Retina (tissue), 1 donor: ENCODE measurements at places on chromosomes 11 and 22.
A peak's percentile ranks its signal among the peaks of the same experiment; 100 is the strongest.

- DNase-seq: no peak
Observed at GRCh38 chr11:102837646-102838045, 5.8 kb downstream of the MMP3 start.

DNA sequence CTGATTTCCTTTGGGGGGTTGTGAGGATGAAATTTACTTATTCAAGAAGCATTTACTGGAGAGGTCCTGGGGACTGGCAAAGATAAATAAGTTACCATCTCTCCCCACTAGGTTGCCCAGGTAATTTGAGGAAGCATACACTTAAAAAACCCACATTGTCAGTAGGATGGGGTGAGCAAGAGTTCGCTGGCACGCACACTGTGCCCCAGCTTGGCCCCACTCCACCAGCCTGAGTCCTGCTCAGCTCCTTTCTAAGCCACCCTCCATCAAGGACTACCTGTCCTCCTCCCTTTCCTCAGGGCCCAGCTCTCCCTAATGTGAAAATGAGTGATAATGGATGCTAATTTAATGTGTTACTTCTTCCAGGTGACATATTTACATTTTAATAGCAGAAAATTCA is 216.5 kb upstream of the PLET1 start:
- no peak for DNase-seq

DNA sequence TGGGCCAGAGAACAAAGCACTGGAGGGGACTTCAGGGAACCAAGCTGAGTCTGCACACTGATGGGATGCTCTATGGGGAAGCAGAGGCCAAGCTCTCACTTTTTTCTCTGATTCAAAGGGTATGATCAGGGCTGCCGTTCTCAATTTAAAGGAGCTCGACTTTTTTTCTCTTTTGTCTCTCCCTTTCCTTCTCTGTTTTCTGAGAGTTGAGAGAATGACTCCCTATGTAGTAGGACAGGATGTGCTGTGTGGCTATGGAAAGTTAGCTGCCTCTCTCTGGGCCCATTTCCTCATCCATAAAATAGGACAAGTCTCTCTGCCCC is 7.9 kb downstream of the ADORA2A start:
- no peak for DNase-seq

DNA sequence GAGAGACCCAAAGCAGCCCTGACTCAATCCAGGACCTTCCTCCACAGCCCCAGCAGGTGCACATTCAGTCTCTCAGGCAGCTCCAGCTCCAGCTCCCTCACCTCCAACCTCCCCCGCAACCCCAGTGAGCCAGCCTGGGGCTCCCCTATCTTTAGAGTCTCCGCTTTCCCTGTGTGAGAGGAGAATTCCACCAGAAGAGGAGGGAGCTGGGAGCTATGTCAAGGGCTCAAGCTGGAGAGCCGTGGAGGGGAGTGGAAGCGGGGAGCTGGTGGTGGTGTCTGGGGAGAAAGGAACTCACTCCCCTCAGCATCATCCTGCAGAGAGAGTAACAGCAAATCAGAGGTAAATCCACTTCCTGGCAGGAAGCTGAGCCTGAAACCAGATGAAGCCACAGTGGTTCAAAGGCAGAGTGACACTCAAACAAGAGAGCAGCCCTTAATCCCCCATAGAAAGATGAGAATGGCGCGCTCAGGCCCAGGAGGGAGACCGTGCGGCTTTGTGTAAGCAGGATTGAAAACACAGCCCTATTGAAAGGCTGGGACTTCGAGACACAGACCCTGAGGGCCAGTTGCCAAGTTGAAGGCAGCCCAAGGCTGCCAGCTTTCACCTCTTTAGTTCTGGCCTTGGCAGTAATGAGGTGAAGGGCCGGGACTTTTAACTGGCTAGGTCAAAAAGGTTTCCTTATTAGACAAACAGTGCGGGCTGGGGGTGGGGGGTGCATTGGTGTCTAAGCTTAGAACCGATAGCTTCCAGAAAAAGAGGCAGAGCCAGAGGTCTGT is 21.4 kb upstream of the CDON start:
- peak; percentile 54 for DNase-seq

GRCh38 chr22:49297286-49297870 is 530.3 kb downstream of the BRD1 start:
- no peak for DNase-seq

DNA sequence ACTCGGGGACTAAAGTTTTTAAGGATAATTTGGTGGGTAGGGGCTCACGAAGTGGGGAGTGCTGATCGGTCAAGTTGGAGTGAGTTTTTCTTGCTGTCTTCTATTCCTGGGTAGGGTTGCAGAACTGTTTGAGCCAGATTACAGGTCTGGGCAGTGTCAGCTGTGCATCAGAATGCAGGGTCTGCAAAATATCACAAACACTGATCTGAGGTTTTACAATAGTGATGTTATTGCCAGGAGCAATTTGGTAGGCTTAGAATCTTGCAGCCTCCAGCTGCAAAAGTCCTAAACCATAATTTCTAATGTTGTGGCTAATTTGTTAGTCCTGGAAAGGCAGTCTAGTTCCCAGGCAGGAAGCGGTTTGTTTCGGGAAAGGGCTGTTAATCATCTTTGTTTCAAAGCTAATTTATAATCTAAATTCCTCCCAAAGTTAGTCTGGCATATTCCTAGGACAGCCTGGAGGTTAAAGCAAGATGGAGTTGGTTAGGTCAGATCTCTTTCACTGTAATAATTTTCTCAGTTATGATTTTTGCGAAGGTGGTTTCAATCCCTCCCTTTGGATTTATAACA is 39.7 kb upstream of the CALCA start:
- DNase-seq: no peak

- DNase-seq: no peak
Observed at GRCh38 chr22:43313890-43314474, 29.2 kb downstream of the SCUBE1 start.

GRCh38 chr11:47967577-47968525 is 12.5 kb upstream of the PTPRJ start:
- DNase-seq: no peak

GRCh38 chr22:35597692-35598395 is 19.3 kb downstream of the MB start:
- no peak for DNase-seq

DNA sequence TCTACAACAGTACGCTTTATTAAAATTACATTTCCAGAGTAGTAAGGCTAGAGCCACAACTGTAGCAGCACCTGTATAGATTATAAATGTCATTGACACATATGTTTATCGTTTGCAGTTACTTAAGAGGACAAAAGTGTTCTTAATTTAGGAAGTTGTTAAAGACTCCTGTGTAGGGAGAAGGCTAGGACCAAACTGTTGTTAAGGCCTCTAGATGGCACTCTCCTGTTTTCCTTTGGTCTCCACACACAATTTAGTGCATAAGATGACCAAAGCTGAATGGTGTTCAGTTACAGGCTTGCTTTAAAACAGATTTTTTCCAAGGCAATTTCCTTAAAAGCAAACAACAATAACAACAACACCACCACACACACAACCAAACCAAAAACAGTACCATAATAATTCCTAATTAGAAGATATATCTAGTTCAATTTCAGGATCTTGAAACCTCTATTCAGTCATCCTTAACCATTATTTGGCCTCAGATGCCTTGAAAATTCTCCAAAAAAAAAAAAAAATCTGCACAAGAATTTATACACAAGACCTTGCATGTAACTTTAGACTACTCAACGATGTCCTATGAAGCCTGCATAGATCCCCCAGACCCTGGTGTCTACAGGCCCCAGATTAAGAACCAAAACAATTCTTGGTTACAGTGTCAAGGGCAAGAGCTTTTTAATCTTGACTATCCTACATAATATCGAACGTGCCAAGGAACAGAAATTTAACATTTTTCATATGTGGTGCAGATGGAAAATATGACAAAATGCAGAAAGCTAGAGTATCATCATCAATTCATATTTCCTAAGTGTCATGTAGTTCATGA is 42.6 kb upstream of the APOA1 start:
- DNase-seq: peak; percentile 41

- DNase-seq: no peak
Observed at GRCh38 chr11:115891581-115891980, 387.4 kb upstream of the CADM1 start.

- DNase-seq: no peak
Observed at GRCh38 chr11:87425391-87425790, 387.7 kb downstream of the TMEM135 start.

DNA sequence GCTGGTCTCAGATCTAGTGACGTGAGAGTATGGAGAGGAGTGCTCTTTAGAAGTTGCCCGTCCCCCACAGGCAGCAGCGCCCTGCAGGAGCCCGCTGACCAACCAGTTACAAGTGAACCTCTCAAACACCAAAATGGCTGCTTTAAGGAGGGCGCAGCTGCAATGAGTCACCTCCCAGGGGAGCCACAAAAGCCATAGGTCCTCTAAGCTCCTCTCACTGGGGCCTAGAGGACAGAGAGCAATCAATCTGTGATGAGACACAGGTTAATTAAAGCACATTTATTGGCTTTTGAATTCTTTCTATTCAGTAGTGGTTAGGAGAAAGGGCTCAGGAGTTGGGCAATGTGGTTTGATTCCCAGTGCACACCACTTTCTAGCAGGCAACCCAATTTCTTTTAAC is 15.5 kb upstream of the RAPSN start:
- peak; percentile 47 for DNase-seq

DNA sequence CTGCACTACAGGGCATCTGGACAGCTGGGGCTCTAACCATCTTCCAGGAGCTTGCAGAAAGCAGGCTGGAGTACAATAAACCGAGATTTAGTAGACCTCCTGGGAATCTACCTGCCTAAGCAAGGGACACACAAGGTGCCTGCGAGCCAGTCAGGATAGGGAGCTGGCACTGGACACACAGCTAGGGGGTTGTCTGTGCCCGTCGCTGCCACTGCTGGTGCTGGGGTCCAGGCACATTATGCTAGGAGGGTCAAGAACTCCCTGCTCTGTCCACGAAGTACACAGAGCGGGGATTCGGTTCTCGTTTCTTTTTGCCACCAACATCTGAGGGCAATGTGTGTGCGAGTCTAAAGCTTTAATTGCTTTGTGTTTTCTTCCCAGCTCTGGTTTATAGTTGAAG is 4.2 kb downstream of the RIC8A start:
- no peak for DNase-seq

DNA sequence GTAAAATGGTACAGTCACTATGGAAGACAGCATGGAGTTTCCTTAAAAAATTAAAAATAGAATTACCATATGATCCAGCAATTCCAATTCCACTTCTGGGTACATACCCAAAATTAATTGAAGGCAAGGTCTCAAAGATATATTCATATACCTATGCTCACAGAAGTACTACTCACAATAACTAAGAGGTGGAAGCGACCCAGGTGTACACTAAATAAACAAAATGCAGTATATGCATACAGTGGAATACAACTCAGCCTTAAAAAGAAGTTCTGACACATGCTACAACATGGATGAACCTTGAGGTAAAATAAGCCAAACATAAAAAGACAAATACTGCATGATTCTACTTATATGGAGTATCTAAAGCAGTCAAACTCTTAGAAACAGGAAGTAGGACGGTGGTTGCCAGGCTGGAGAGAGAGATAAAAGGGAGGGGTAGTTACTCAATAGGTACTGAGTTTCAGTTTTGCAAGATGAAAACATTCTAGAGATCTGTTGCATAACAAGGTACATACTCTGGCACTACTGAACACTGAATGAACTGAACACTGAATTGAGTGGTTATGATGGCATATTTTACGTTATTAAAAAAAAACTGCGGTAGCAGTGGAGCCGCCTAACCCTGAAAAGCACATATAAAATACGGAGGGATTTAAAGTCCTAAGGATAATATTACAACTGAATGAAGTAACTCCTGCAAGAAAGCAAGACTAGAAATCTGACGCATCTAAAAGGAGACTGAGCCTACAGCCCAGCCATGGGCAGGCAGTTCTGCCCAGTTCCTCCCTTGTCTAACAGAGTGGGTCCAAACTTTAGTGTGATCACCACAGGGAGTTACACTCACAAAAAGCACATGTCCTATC is 12.8 kb downstream of the DGCR2 start:
- DNase-seq: no peak

DNA sequence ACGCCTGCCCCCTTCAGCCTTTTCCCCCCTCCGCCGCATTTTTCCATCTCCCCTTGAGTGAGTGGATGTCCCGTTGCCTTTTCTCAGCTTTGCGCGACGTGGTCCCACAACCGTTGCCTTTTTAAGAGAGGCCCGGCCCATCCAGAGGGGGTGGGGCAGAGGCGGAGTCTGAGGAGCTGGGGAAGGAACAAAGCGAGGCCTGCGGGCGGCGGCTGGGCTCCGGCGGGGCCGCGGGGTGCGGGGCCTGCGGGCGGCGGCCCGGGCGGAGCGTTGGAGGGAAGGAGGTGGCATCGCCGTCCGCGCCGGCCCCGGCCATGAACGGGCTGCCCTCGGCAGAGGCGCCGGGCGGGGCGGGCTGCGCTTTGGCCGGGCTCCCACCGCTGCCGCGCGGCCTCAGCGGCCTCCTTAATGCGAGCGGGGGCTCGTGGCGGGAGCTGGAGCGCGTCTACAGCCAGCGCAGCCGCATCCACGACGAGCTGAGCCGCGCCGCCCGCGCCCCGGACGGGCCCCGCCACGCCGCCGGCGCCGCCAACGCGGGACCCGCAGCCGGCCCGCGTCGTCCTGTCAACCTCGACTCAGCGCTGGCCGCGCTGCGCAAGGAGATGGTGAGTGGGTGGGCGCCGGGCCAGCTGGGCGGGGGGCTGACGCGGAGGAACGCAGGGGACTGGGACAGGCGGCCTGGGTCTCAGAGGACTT is at the start of gene FAM89B:
Gene FAM89B, plus strand, starts transcription at position 183 of the 696 bp plus-strand sequence. Its CDS starts 132 bp downstream, at position 315.
- peak; percentile 83 for DNase-seq

GRCh38 chr11:128688896-128689546 is 4.9 kb upstream of the FLI1 start:
- peak; percentile 28 for DNase-seq

GRCh38 chr11:122656631-122657101 is 1.1 kb downstream of the UBASH3B start:
- DNase-seq: peak; percentile 78

- peak; percentile 47 for DNase-seq
Observed at GRCh38 chr11:128814856-128815705, 52.0 kb downstream of the KCNJ1 start.

- no peak for DNase-seq
Observed at GRCh38 chr11:112783945-112784322, 177.3 kb upstream of the NCAM1 start.

- DNase-seq: no peak
Observed at GRCh38 chr11:71183878-71184277, 68.5 kb downstream of the SHANK2 start.

DNA sequence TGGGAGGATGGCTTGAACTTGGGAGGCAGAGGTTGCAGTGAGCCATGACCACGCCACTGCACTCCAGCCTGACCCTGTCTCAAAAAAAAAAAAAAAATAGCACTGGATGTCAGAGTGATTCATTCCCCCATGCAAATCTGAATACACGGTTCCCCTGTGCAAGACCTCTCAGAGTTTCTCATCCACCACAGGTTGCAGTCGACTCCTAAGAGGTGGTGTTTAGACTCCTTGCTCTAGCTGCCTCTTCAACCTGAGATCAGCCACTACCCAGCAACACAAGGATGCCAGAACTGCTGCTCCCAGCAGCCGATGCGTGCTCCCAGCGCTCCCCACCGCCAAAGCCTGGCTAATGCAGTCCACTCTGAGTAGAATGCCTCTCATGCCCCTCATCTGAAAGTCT is 97.5 kb downstream of the PARVA start:
- no peak for DNase-seq

- DNase-seq: no peak
Observed at GRCh38 chr11:85123752-85124231, 503.4 kb downstream of the DLG2 start.
